ENCODE measurements at places on chromosomes 4 and X. TPM values are rescaled to one million over a fixed set of nuclear protein-coding genes. Genes with fewer than 3 reads are reported as not detected.

The TSPAN6 gene
- total RNA-seq: 55.5 TPM

The TMEM31 gene
- total RNA-seq: not detected

The DACH2 gene
- total RNA-seq: 17.1 TPM

The PLP1 gene
- total RNA-seq: 123 TPM

The GALNT7 gene
- total RNA-seq: 80.9 TPM

The SCML2 gene
- 13.7 TPM for total RNA-seq

The PNCK gene
- total RNA-seq: 29.3 TPM

The ANAPC4 gene
- 54.5 TPM for total RNA-seq

The GRID2 gene
- total RNA-seq: 19.8 TPM

The DSPP gene
- 0.05 TPM for total RNA-seq

The TMPRSS11F gene
- total RNA-seq: not detected

The ACSL4 gene
- 54.6 TPM for total RNA-seq

The SOWAHD gene
- total RNA-seq: 0.49 TPM
